ENCODE measurements at places on chromosomes 4 and X. TPM values are rescaled to one million over a fixed set of nuclear protein-coding genes. Genes with fewer than 3 reads are reported as not detected.

The RPA4 gene
- polyA plus RNA-seq, result 0.42 TPM

- no peak for DNase-seq
Measured at GRCh38 chrX:19829814-19830213, 57.6 kb downstream of the SH3KBP1 start.

The NUDT9 gene
- polyA plus RNA-seq, result 45.4 TPM

GRCh38 chr4:128517739-128518510 lies 230.3 kb upstream of the PGRMC2 start:
- no peak for DNase-seq

GRCh38 chrX:119635799-119636198 lies 29.6 kb upstream of the NKRF start:
- DNase-seq, result no peak

- no peak for DNase-seq
Measured at GRCh38 chr4:61911313-61911756, 711.2 kb downstream of the ADGRL3 start.

GRCh38 chr4:145307763-145308430 lies 127.5 kb upstream of the OTUD4 start:
- DNase-seq, result no peak

DNA sequence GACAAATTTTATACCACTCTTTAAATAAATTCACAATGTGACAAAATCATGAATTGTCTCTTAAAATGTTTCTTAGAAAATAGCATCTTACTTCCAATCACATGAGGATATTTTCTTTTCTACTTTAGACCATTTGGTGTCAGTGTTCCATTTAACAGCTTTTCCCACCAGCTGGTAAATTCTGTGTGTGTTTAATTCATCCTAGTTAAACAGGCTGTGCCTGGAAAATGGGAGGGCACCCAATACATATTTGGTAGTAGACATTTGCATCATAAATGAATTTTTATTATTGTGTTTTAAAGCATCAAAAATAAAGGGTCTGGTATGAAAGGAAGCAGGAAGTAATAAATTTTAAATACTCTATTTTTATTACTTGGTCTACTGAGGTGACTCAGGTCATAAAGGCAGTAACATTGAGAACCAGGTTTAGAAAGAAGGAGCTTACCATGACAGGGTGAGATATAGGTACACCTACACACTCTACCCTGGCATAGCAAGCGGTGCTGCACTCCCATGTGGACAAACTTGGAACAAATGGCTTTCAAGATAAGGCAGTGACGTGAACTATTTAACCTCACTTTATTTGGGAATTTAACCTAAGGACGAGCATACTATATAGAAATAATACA lies 344.5 kb downstream of the BMPR1B start:
- no peak for DNase-seq

DNA sequence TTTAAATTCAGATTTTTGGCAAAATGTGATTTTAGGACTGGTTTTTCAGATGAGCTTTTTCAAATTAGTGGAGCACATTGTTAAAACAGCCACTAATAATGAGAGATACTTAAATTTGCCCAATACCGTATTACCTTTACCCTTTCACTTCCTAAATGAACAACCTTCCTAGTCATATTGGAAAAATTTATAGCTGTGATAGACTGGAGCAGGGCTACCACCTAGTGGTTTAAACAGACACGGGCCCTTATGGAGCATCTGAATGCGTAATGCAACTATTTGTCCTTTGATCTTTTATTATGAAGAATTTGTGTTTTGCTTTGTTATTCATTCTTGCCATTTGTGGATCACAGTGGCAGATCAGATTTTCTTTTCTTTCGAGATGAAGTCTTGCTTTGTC lies 72.7 kb downstream of the KDM6A start:
- DNase-seq, result no peak

The TAPT1 gene
- polyA plus RNA-seq, result 21.3 TPM

DNA sequence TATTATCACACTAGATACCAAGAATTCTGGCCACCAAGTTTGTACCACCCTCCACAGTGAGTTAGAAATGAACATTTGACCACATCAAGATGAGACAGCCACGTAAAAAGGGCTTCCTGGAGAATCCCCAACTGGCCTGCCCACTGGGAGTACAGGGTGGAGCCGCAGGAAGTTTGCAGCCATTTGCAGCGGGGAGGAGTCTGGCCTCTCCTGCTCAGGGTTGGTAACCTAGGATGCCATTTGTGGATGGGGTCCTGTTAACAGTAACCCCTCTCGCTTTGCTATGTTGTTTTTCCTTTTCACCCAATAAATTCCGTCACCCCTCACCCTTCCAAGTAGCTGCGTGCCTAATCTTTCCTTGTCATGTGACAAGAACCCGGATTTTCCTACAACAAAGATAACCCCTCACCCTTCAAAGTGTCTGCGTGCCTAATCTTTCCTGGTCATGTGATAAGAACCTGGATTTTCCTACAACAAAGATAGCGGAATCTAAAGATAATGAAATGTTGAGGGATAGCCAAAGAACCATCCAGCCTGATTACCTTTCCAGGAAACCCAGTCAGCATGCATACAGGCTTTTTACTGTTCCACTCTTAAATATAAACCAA lies 245.4 kb downstream of the NAF1 start:
- DNase-seq, result no peak

- no peak for DNase-seq
Measured at GRCh38 chr4:89904524-89904923, 9.9 kb downstream of the MMRN1 start.

- no peak for DNase-seq
Measured at GRCh38 chr4:148847544-148848255, 405.5 kb upstream of the NR3C2 start.

GRCh38 chrX:142363501-142363900 lies 158.4 kb upstream of the MAGEC2 start:
- DNase-seq, result no peak

The RTL5 gene
- 2.2 TPM for polyA plus RNA-seq

- no peak for DNase-seq
Measured at GRCh38 chr4:121428721-121429120, 47.9 kb upstream of the QRFPR start.

- DNase-seq, result no peak
Measured at GRCh38 chr4:138522366-138522765, 280.2 kb upstream of the SLC7A11 start.

- no peak for DNase-seq
Measured at GRCh38 chr4:6527259-6527658, 47.7 kb upstream of the MAN2B2 start.

DNA sequence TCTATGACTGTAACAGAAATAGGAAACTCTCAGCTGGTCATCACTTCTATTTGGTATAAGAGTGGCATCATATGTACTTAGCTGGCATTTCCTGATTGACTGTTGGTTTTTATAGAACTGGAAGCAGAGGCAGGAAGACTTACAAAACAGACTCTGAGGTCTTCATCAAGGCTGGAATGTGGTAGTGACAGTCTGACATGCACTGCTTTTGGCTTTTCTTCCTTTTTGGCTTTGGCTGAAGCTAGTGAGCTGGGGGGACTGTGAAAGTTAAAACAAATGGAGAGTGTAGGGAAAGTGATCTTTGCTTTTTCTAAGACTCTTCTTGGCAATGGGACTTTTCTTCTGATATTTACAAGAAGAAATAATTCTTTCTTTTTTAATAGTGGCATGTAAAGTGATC lies 121.1 kb upstream of the SLC4A4 start:
- DNase-seq, result no peak

The C4orf50 gene
- polyA plus RNA-seq, result 0.23 TPM

GRCh38 chr4:115154826-115155225 lies 41.4 kb upstream of the NDST4 start:
- no peak for DNase-seq

DNA sequence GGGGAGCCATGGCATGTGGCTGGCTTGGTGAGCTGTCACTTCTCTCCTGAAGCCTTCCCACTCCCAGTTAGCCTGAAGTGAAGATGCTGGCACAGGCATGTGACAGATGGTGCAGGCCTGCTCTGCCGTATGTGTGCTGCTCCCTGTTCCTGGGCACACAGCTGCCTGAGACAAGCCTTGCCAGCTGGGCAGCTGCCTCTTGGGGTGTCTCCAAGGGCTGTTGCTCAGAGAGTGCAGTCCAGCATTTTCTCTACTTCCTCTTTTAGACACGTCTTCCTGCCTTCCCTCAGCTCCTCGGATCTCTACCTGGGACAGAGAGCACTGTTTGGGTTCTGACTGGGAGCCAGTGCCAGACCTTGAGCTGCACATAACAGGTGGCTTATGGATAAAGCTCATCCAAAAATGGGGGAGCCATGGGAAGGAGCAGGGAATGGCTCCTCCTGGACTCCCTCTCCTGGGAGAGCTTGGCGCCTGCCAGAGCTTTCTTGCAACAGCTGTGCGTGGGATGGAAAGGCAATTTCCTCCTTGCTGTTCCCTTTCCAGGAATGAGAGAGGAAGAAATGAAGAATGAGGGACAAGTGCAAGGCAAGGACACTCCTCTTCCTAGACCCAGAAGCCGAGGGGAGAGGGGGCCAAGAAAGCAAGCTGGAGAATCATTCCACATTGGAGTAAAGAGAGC lies 132.9 kb downstream of the MSL3 start:
- no peak for DNase-seq

GRCh38 chrX:115696039-115696438 lies 135.1 kb downstream of the PLS3 start:
- no peak for DNase-seq

DNA sequence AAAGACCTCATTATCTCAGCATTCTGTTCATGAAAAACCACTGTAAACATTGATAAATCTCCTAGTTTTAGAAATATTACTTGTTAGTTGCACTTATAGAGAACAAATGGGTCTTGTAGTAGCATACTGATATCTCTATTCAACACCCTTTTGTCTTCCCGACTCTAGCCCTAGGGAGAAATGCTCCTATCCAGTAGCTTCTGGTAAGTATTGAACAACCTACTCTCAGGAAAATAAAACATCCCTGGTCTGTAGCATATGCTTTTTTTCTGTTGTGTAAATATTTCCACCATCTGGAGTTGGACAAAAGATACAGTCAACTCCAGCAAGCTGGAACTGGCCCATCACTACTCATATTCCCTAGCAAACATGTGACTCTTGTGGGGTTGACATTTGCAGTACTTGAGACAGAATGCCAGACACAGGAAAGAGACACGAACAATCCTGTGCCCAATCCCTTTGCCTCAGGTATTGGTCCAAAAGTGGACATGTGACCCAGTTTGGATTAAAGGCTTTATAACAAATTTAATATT lies 188.2 kb downstream of the GC start:
- DNase-seq, result no peak
